Activated naive CD4-positive, alpha-beta T cell treated with Interleukin-2 at 50 U/mL for 16 hours (primary cell): ENCODE measurements at places on chromosomes 3 and 15.

GRCh38 chr3:42804831-42805132 lies 492 bp upstream of the HIGD1A start:
- DNase-seq = no peak

GRCh38 chr3:62911526-62911925 lies 36.3 kb upstream of the CADPS start:
- no peak for DNase-seq

DNA sequence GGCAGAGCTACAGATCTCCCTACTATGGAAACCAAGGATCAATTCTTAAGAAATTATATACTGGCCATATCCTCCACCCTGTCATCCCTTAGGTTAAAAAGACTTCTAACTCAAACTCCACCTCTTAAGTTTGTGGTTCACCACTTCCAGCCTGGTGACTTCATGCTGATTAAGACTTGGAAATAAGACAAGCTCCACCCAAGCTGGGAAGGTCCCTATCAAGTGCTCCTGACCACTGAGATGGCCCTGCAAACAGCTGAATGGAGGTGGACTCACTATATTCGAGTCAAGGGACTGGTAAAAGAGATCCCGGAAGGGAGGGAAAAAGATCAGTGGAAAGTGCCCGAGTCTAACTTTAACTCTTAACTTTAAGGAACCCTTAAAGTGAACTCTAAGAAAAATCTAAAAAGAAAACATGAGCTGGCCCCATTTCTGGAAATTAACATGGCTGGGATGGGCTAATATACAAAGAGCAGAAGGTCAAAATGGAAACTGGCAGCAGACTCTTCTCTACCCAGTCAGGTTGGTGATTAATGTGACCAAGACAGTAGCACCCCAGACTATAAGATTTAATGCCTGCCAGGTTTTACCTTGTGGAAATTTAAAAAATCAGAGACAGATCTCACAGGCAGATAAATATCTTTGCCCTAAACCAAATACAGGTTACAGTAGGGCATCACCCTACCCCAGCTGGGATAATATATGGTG lies 43.9 kb downstream of the PPCDC start:
- peak; percentile 33 for DNase-seq

DNA sequence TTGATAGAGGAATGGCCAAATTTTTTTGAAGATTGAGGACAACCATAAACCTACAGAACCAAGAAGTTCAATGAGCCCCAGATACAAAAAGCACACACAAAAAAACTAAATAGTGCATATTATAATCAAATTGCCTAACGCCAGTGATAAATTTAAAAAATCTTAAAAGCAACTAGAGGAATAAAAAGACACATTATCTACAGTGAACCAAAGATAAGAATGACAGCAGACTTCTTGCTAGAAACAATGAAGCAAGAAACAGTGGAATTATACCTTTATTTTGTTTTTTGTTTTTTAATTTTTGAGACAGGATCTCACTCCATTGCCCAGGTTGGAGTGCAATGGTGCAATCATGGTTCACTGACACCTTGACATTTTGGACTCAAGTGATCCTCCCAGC lies 9.9 kb upstream of the SAMD7 start:
- no peak for DNase-seq

GRCh38 chr3:64773137-64773536 lies 85.3 kb upstream of the ADAMTS9 start:
- no peak for DNase-seq

DNA sequence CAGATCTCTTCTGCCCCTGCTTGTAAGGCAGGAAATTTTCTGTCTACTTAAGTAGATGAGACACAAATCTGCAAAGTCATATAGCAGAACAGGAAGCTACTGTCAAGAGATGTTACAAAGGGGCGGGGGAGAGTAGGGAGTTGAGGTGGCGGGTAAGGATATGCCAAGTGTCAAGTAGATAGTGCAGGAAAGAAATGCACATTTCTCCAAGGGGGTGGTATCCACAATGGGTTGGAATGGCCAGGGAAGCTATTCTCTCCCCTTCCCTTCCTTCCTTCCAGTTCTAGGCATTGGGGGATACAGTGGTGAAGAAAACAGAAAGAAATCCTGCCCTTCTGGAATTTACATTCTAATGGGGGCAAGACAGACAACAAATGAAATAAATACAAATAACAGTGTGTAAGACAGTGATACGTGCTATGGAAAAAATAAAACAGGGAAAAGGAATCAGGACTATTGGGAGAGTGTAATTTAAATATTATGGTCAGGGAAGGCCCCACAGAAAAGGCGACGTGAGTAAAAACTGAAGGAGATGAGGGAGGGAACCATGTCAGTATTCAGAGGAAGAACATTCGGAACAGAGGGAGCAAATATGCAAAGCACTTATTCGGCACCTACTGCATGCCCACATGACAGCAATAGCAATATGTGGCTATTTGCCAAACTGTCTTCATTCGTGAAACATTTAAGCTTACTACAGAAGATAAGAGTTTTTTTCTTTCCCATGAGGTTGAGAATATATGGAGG lies 42.8 kb upstream of the RNU6-1 start:
- no peak for DNase-seq

- DNase-seq = peak; percentile 48
These were observed 35.2 kb downstream of the GLB1 start for GRCh38 chr3:33061782-33062181.
